B cell (primary cell): ENCODE measurements at places on chromosomes 12 and 14.
A peak's percentile ranks its signal among the peaks of the same experiment; 100 is the strongest.

- no peaks in the 10 kb centered on the region for H3K36me3 ChIP-seq
- H3K27ac ChIP-seq, result no peak overlapping the region
Observed at GRCh38 chr14:25953532-25954139, 644.2 kb downstream of the NOVA1 start.

DNA sequence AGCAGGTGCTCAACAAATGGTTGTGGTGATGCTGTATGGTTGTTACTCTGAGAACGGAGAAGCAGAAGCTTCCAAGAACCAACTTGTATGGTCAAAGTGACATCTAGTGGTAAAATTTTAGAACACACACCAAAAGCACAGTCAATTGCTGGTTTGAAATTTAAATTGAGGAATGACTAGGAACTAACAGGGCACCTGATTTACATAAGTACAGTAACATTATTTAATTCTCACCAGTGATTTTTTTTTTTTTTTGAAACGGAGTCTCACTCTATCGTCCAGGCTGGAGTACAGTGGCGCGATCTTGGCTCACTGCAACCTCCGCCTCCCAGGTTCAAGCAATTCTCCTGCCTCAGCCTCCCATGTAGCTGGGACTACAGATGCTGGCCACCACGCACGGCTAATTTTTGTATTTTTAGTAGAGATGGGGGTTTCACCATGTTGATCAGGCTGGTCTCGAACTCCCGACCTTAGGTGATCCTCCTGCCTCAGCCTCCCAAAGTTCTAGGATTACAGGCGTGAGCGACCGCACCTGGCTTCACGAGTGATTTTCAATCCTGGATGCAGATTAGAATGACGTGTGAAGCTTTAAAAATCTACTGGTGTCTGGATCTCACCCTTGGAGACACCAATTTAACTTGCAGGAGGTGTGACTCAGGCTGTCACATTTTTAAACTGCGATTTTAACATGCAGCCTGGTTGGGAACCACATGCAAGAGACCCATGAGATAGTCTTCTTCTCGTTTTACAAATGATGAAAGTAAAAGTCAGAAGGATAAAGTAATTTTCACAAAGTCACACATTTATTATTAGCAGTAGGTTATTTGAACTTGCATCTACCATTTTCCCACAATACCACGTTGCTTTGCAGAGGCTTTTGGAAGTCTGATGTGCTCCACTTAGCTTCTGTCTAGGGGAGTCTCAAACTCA lies 14.1 kb upstream of the NUMB start:
- H3K4me1 ChIP-seq, result no peaks in the 10 kb centered on the region
- no peaks in the 10 kb centered on the region for H3K27me3 ChIP-seq
- no peak overlapping the region for H3K27ac ChIP-seq
- no peaks in the 10 kb centered on the region for H3K36me3 ChIP-seq
- no peak overlapping the region for H3K4me3 ChIP-seq
- DNase-seq, result peak; percentile 81

DNA sequence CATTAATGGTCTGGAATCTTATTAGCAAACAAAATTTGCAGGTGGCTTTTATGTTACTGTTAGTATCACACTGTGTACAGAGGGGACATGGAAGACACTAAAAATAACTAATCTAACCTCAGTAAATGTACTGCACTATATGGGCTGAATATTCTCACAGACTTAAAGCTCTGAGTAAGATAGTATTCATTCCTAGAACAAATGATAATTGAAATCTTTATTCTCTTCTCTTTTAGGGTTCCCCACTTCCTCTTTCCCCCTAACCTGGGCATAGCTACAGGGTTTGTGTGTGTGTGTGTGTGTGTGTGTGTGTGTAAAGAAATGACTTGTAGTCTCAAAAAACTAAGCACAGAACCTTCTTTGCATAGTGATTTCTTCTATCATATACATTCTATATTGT lies 21.4 kb upstream of the HECTD1 start:
- peak; percentile 58 for DNase-seq
- no peak overlapping the region for H3K27ac ChIP-seq
- peaks cover 3% of the 10 kb centered on the region for H3K4me1 ChIP-seq
- no peak overlapping the region for H3K4me3 ChIP-seq

DNA sequence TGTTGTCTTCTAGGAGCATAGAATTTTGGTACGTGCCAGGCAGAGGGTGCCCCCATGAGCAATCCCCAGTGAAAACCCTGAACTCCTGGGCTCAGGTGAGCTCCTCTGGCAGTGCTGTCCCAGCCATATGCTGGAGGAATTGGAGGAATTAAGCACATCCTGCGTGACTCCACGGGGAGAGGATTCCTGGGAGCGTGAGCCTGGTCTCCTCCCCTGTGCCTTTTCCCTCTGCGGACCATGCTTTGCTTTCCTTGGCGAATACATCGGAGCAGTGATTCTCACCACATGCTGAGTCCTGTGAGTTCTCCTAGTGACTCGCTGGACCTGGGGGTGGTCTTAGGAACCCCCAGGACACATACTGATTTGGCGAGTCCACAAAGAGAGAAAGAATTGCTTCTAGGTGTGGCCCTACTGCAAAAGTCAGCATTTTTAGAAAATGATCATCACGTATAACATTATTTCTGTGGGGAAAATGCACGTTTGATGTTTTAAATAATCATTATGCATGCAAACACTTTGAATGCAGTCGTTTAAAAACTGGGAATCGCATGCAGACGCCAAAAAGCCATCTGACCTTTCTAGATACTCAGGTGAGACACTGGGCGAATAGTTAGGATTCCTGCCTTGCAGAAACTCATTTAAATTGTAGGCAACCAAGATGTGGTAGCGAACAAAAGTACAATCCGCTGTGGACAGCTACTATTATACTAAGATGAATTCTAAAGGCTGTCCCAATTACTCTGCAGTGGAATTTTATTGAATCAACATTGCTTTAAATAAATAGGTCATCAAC lies 370.9 kb downstream of the TMEM132D start:
- H3K27ac ChIP-seq, result no peak overlapping the region
- H3K27me3 ChIP-seq, result no peaks in the 10 kb centered on the region
- H3K4me3 ChIP-seq, result no peak overlapping the region
- no peak for DNase-seq

DNA sequence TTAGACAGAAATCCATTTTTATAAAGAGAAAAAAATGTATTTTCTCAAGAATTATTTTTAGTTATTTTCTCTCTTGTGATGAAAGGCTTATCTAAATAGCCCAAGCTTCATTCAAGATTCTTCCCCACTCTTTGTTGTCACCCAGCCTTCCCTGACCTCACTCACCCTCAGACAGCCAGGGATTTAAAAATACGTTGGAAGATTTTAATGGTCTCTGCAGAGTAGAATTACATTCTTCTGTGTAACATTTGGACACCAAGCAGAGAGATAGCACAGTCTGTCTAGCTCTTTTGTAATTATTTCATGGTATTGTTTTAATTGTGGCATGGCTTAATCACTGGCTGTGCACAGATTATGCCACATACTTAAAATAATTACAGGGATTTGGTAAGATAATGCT lies 130.3 kb downstream of the IGF1 start:
- no peaks in the 10 kb centered on the region for H3K27me3 ChIP-seq
- no peaks in the 10 kb centered on the region for H3K36me3 ChIP-seq
- H3K4me3 ChIP-seq, result no peak overlapping the region
- H3K27ac ChIP-seq, result no peak overlapping the region
- no peak for DNase-seq
